ENCODE measurements at places on chromosomes 11 and 22. TPM values are rescaled to one million over a fixed set of nuclear protein-coding genes. Genes with fewer than 3 reads are reported as not detected.

- H3K4me1 ChIP-seq: peaks cover 8% of the 10 kb centered on the region
- peaks cover 34% of the 10 kb centered on the region for H3K36me3 ChIP-seq
- H3K27ac ChIP-seq: peak overlapping the region; percentile 73
- H3K27me3 ChIP-seq: no peaks in the 10 kb centered on the region
Measured at GRCh38 chr11:112085822-112086421, 634 bp downstream of the TIMM8B start.

PDXP gene
- polyA plus RNA-seq: 4.4 TPM

- no peaks in the 10 kb centered on the region for H3K27me3 ChIP-seq
- H3K27ac ChIP-seq: no peak overlapping the region
- H3K4me3 ChIP-seq: no peak overlapping the region
- no peak for DNase-seq
Measured at GRCh38 chr11:36057379-36058042, 113.6 kb downstream of the LDLRAD3 start.

INS gene
- polyA plus RNA-seq: 3.3 TPM
